A549 treated with Hydrocortisone at 1 μM for 4 hours (cell line): ENCODE measurements at places on chromosomes 5 and 9. TPM values are rescaled to one million over a fixed set of nuclear protein-coding genes. Genes with fewer than 3 reads are reported as not detected.

FOXD1 gene
- 12.8 to 18.0 TPM (median 17.0 TPM) in 5 replicates for total RNA-seq

TSPAN17 gene
- total RNA-seq = 59.0 to 64.5 TPM (median 61.5 TPM) in 5 replicates

ACOT12 gene
- 0.05 TPM in 1 of 5 replicates, not detected in the others for total RNA-seq

GPX8 gene
- total RNA-seq = 30.0 to 40.2 TPM (median 34.2 TPM) in 5 replicates

ZNF883 gene
- 0.62 to 0.89 TPM (median 0.84 TPM) in 5 replicates for total RNA-seq

PCDHGA2 gene
- 0.54 to 0.91 TPM (median 0.62 TPM) in 5 replicates for total RNA-seq

DDX4 gene
- 0.05 to 0.08 TPM in 2 of 5 replicates, not detected in the others for total RNA-seq

ECSCR gene
- not detected in 5 replicates for total RNA-seq
